ENCODE measurements at places on chromosomes 5 and 9.

DNA sequence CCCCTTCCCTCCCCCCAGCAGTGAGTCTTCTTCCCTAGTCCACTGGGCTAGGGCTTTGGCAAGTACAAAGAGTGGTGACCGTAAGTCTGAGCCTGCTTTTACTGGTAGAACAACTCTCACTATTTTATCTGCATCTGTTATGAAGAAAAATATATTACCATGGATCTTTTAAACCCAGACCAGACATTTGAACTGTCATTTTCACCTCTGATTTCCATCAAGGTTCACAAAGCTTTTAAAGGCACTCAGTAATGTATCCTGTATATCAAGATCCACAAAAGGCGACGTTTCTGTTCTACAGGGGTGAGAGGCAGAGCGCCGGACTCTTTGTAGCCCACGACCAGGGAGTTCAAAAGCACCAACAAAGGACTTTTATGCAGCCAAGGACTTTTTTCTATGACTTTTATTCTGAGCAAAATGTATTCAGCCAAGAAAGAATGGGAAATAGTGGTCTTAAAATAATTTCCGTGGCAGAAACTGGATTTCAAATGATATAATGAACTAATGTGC is 388.3 kb downstream of the ANXA1 start:
- DNase-seq, result no peak

DNA sequence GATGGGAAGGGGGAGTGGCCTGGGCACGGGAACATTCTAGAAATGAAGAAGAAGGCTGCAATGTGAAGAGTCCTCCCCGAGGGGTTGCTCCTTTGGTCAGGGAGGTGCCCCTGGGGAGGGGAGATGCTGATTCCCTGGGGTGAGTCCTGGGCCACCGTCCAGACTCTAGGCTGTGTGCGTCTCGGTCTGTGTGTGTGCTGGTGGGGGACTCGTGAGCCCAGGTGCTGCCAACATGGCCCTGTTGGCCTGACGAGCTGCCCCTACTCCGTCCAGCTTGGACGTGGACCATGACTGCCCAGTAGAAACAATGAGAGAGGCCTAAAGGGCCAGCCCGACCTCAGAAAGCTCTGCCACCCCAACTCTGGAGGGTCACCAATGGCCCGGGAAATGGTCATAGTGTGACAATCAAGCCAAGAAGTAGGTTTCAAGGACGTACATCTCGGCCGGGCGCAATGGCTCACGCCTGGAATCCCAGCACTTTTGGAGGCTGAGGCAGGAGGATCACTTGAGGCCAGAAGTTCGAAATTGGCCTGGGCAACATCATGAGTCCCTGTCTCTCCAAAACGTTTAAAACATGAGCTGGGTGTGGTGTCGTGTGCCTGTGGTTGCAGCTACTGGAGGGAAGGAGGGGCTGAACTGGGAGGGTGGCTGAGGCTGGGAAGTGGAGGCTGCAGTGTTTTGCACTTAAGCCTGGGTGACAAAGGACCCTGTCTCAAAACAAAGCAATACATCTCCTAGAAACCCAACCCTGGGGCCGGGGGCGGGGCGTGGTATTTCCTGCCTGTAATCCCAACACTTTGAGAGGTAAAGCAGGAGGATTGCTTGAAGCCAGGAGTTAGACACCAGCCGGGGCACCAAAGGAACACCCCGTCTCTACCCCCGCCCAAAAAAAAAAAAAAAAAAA is 17.0 kb downstream of the LHX3 start:
- DNase-seq, result no peak

- no peak for DNase-seq
These were observed 98.5 kb upstream of the LHFPL2 start for GRCh38 chr5:78747055-78747454.

GRCh38 chr9:13548535-13548934 is 269.0 kb upstream of the MPDZ start:
- DNase-seq, result no peak

GRCh38 chr9:121884057-121884541 is 209.0 kb downstream of the TTLL11 start:
- DNase-seq, result no peak

GRCh38 chr9:15642369-15642962 is 89.6 kb downstream of the CCDC171 start:
- peak; percentile 9 for DNase-seq

- no peak for DNase-seq
These were observed 181.0 kb downstream of the BNC2 start for GRCh38 chr9:16689351-16689938.

- no peak for DNase-seq
These were observed 278.1 kb upstream of the DAB2 start for GRCh38 chr5:39702928-39703327.

GRCh38 chr9:6739218-6739617 is 18.6 kb upstream of the KDM4C start:
- no peak for DNase-seq

GRCh38 chr9:16039218-16039987 is 486.6 kb downstream of the CCDC171 start:
- no peak for DNase-seq

DNA sequence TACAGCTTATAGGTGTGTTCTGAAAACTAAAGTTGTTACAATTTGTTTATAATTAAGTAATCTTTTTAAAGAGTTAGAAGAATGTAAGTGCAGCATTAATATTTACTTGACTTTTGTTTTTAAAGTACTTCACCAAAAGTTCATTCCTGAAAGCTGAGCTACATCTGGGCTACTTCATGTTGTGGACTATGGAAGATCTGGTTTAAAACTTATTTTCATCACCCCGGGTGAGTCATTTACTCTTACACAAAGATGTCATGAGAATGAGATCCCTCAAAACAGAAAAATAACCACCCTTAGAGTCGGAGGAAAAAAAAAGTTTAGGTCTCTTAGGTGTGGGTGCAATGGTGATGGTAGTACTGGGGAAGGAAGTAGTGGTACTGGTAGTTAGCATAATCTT is 5.1 kb downstream of the POU5F2 start:
- DNase-seq, result no peak

DNA sequence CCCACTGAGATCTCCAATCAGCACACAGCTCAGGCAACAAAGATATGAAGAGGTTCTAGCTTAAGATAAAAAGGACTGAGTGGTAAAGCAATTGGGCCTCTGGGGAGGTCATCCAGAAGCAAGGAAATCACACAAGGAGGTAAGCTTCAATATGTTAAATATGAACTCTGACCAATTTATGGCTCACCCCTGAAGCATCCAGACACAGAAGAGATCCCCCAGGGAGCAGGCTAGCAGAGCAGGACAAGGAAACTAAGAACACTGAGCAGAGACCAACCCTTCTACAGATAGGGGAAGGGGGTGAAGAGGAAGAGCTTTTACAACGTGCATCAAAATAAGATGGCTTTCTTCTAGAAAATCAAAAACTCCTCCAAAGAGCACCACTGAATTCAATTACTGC is 616.2 kb downstream of the DNAH5 start:
- no peak for DNase-seq

- DNase-seq, result no peak
These were observed 146.3 kb downstream of the DMAC1 start for GRCh38 chr9:7653262-7653661.

DNA sequence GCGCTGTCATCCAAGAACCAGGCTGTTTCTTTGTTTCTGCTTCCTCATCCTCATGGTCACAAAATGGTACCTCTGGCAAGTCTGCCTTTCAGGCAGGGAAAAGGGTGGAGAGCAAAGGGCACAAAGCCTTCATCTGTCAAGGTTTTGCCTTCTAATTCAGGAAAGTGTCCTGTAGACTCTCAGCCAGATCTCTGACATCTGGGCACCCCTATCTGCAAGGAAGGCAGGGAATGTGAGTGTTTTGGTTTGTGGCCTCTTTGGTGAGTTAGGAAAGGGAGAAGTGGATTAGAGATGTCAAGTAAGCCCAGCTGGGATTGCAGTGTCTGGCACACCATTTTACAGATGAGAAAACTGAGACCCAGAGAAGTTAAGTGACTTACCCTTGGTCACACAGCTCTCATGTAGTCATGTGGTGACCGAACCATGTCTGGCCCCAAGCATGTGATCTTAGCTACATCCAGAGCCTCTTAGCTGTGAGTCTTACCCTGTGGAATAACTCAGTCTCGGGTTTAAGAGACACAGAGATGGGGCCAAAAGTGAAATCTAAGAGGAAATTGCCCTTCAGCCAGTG is 115.6 kb upstream of the SAP30L start:
- no peak for DNase-seq

DNA sequence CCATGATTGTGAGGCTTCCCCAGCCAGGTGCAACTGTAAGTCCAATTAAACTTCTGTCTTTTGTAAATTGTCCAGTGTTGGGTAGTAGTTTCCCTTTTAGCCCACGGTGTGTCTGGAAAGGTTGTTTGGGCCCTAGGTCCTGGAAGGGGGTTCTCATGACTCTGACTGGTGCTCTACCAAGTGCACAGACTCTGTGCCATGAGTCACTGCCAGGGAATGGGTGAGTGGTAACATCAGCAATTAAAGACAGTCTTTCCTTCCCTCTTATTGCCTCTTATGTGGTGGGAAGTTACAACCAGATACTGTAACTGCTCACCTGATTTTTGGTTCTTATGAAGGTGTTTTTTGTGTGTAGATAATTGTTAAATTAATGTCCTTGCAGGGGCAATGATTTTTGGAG is 141.2 kb downstream of the PRDM9 start:
- no peak for DNase-seq

Data from NCI-H187 (cell line).